ENCODE measurements at places on chromosomes 12 and 14. TPM values are rescaled to one million over a fixed set of nuclear protein-coding genes. Genes with fewer than 3 reads are reported as not detected.

Gene SLC6A15
- total RNA-seq, result not detected

Gene SLC17A8
- 0.43 TPM for total RNA-seq

Gene A2M
- 1,082 TPM for total RNA-seq

Gene TAMALIN
- 84.0 TPM for total RNA-seq

Gene GALNT6
- total RNA-seq, result 7.4 TPM

Gene ESR2
- 3.4 TPM for total RNA-seq

Gene KRT82
- total RNA-seq, result not detected

Gene PDE3A
- 5.2 TPM for total RNA-seq

Gene KLRC3
- total RNA-seq, result 2.6 TPM

Gene PTPRB
- total RNA-seq, result 71.2 TPM

Gene WNT1
- total RNA-seq, result 0.20 TPM

Gene ARF6
- 46.2 TPM for total RNA-seq

Gene PROX2
- 0.09 TPM for total RNA-seq

Gene SERPINA12
- not detected for total RNA-seq

Gene GUCY2C
- not detected for total RNA-seq

Gene CARMIL3
- 2.4 TPM for total RNA-seq

Gene ERGIC2
- 70.5 TPM for total RNA-seq

Gene C1S
- 253 TPM for total RNA-seq

Gene VRK1
- 21.8 TPM for total RNA-seq

Gene GALC
- 37.6 TPM for total RNA-seq

Gene GZMH
- total RNA-seq, result 1.2 TPM

Data from lung (tissue), 17 donors.